ENCODE measurements at places on chromosomes 2 and 18. TPM values are rescaled to one million over a fixed set of nuclear protein-coding genes. Genes with fewer than 3 reads are reported as not detected.

The SP110 gene
- total RNA-seq, result 188 TPM

The CNTNAP5 gene
- total RNA-seq, result not detected

GRCh38 chr2:109525836-109526235 is 87.9 kb downstream of the SEPTIN10 start:
- H3K36me3 ChIP-seq, result no peaks in the 10 kb centered on the region
- DNase-seq, result no peak
- H3K4me3 ChIP-seq, result no peak overlapping the region
- H3K4me1 ChIP-seq, result no peaks in the 10 kb centered on the region
- no peak overlapping the region for H3K27ac ChIP-seq

DNA sequence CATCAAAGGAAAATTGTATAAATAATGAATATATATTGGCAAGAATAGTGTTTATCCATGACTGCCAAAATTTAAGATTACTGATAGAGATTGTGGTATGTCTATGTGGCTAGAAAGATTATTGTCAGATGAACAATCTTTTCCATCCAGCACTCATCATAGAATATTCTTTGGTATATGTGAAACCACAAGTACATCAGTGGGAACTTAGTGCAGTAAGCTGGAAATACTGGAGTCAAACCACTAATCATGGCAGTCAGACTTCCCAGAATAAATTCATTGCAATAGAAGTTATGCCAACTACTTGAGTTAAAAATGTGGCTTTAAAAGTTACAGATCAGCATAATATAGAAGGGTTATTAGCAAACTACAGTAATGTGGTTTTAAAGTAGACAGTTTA is 310.3 kb downstream of the GULP1 start:
- no peaks in the 10 kb centered on the region for H3K27me3 ChIP-seq
- H3K4me1 ChIP-seq, result no peaks in the 10 kb centered on the region
- H3K36me3 ChIP-seq, result no peaks in the 10 kb centered on the region
- DNase-seq, result no peak

DNA sequence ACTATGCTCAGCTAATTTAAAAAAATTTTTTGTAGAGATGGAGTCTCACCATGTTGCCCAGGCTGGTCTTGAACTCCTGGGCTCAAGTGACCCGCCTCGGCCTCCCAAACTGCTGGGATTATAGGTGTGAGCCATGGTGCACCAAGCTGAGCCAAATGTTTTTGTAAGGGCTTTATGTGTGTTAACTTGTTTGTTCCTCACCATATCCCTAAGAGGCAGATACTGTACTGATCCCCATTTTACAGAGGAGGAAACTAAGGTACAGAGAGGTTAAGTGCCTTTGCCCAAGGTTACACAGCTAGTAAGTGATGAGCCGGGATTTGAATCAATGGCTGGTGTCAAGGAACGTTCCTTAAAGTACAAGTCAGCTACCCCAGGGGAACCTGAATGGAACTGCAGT is 85.3 kb upstream of the KLF7 start:
- no peaks in the 10 kb centered on the region for H3K36me3 ChIP-seq
- DNase-seq, result no peak
- peaks cover 6% of the 10 kb centered on the region for H3K27me3 ChIP-seq
- peaks cover 8% of the 10 kb centered on the region for H3K4me1 ChIP-seq
- no peak overlapping the region for H3K4me3 ChIP-seq
- no peak overlapping the region for H3K27ac ChIP-seq

- no peak overlapping the region for H3K4me3 ChIP-seq
- no peak for DNase-seq
- H3K27ac ChIP-seq, result no peak overlapping the region
- H3K4me1 ChIP-seq, result no peaks in the 10 kb centered on the region
Observed at GRCh38 chr2:228535396-228535795, 353.9 kb upstream of the SPHKAP start.

DNA sequence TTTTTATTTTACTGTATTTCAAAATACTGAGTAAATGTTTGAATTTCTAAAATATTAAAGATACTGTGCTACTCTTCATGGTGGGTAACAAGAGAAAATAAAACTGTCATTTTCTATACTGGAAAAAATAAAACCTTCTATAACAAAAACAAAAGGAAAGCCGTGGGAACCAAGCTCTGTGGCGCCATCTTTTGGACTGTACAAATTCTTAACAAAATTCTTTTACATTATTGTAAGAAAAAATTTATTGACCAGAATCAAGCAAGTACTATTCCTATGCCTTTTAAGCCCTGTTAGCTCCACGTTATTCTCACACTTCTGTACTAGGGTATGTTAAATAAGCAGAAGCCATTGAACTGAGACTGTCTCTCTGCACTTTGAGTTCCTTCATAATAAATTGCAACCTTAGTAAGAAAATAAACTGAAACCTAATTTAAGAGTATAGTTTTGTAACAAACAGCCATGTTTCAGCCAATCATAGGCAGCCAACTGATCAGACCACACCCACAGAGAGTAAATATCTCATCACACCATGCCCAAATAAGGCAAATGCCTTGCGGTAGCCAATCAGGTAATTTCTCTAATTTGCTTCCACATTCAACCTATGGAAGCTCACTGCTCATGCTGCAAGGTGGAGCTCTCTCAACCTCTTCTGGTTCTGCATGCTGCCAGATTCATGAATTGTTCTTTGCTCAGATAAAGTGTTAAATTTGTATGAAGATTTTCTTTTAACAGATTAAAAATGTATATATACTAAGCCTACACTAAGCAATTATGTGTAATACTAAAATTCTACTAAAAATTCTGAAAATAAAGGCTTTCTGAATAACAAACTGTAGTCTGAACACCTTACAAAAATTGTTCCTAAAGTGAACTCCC is 42.2 kb downstream of the HIBCH start:
- H3K36me3 ChIP-seq, result peaks cover 13% of the 10 kb centered on the region
- no peak overlapping the region for H3K4me3 ChIP-seq
- H3K4me1 ChIP-seq, result peaks cover 3% of the 10 kb centered on the region
- H3K27me3 ChIP-seq, result no peaks in the 10 kb centered on the region
- DNase-seq, result peak; percentile 28

DNA sequence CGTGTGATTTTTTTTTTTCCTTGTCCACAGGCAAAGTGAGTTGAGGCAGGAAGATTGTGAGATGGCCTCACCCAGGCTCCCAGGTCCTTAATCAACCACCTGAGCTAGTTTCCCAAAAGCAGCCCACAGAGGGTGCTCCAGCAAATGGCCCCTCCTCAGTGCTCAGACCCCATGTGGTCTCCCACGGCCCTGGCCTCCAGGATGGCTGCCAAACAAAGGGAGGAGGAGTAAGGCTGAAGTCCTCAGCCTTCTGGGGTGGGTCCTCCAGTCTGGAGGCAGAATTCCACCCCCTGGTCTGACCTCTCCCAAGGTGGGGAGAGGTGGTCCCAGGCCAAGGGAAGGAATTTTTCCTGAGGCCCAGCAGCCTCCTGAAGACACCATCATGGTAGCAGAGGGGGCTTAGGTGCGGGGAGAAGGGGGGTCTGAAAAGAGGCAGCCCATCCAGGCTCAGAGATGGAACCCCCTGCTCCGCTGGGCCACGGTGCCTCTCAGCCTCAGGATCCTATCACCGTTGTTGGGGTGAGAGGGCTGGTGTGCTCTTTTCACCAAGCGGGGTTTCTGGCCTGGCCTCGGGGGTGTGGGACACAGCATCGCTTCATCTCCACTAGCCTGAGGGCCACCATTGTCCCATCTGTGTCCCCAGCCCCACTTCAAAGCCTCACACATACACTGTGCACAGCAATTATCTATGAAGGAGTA is 2.3 kb downstream of the NGEF start:
- no peaks in the 10 kb centered on the region for H3K36me3 ChIP-seq
- no peak overlapping the region for H3K4me3 ChIP-seq

DNA sequence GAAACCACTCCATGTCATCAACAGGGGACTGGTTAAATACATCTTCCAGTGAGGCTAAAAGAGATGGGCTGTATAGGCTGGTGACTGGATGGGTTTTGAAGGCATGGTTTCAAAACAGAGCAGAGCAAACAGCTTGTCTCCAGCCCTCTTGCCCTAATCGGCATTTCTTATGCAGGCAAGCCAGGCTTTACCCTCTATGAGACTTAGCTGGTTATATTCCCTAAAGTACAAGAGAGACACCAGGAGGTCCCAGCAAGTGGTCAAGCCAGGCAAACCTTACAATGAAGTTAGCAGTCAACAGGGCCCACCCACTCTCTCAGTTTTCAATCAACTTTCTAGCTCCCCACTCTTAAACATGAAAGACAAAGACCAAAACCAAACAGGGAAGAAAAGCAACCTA is 19.0 kb downstream of the OSBPL1A start:
- no peak overlapping the region for H3K4me3 ChIP-seq
- H3K36me3 ChIP-seq, result no peaks in the 10 kb centered on the region
- H3K27me3 ChIP-seq, result no peaks in the 10 kb centered on the region
- no peak for DNase-seq
- peaks cover 6% of the 10 kb centered on the region for H3K4me1 ChIP-seq

- peaks cover 24% of the 10 kb centered on the region for H3K4me1 ChIP-seq
- H3K27ac ChIP-seq, result peak overlapping the region; percentile 81
- DNase-seq, result peak; percentile 79
- peak overlapping the region; percentile 45 for H3K4me3 ChIP-seq
Observed at GRCh38 chr2:144183727-144184126, 336.2 kb downstream of the ZEB2 start.
